Kidney glomerular epithelial cell (primary cell): ENCODE measurements at places on chromosomes 1 and 21.
A peak's percentile ranks its signal among the peaks of the same experiment; 100 is the strongest.

- peak; percentile 85 for DNase-seq
Measured at GRCh38 chr1:28208818-28209441, 23.9 kb downstream of the DNAJC8 start.

- no peak for DNase-seq
Measured at GRCh38 chr1:53678938-53679825, 59.8 kb downstream of the GLIS1 start.

DNA sequence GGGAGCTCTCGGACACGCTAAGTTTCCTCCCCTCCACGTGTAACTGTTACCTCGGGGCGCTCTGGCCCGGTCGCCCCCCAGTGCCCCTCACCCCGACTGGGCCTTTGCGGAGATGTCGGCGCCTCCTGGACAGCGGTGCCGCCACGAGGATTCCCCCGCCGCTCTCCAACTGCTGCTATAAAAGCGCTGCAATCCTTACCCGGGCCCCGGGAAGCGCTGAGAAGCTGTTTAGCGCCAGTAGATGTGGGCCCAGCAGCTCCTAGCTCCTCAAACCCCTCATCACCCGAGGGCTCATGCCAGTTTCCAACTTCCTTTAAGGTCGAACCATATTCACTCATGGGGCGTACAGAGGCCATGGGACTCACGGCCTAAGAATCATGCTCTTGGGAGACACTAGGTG is 361 bp upstream of the LMX1A start:
- DNase-seq = no peak

DNA sequence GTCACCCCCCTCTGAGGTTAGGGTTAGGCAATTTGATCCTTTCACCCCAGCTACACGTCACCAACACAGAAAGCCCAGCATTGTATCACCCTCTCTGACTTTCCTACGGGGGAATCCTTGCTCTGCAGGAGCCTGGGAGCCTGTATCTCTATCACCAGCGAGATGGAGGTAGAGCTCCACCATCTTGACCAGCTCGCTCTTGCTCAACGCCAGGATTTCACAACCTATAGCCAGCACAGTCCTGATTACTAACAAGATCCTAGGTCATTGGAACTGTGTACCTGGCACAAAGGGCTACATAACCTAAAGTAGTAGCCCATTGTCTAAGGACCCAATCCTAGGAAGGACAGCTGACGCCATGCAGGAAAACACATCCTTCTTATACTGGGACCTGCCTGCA is 66.1 kb downstream of the DMRTA2 start:
- DNase-seq = no peak

DNA sequence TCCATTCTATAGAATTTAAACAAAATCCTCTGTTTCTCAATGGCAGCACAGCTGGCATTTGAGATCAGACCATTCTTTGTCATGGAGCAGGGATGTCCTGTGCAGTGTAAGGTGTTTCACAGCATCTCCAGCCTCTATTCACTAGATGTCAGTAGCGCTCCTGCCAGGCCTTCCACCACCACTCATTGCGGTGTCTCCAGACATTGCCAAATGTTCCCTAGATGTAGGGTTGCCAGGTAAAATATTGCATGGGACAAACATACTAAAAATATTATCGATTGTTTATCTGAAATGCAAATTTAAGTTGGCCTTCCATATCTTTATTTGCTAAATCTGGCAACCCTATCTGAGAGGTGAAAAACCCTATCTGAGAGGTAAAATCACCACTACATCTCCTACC is 11.7 kb downstream of the ITLN2 start:
- peak; percentile 0 for DNase-seq

DNA sequence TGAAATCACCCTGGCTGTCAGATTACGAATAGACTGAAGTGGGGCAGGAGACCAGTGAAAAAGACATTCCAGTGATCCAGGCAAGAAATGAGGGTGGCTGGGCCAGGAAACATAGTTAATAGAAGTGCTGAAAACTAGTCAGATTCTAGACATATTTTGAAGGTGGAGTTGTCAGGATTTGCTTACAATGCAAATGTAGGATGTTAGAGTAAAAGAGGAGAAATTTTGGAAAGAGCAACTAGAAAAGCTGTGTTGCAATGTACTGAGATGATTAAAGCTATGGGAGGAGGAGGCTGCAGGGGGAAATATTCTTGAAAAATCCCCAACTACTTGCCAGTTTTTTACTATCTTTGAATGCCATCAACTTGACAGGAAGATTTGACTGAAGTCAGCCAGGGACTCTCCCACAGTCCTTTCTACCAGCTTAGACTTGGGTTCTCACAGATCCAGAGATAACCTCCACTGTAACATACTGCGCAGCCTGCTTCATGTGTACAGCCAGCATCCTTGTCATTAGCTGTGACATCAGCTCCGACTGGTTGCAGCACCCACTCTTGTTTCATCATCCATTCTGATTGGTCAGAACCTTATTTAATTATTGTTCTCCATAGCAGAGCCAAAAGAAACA is 109.7 kb downstream of the TSEN15 start:
- DNase-seq = no peak

GRCh38 chr1:13842497-13842896 is 142.5 kb downstream of the PRDM2 start:
- no peak for DNase-seq

DNA sequence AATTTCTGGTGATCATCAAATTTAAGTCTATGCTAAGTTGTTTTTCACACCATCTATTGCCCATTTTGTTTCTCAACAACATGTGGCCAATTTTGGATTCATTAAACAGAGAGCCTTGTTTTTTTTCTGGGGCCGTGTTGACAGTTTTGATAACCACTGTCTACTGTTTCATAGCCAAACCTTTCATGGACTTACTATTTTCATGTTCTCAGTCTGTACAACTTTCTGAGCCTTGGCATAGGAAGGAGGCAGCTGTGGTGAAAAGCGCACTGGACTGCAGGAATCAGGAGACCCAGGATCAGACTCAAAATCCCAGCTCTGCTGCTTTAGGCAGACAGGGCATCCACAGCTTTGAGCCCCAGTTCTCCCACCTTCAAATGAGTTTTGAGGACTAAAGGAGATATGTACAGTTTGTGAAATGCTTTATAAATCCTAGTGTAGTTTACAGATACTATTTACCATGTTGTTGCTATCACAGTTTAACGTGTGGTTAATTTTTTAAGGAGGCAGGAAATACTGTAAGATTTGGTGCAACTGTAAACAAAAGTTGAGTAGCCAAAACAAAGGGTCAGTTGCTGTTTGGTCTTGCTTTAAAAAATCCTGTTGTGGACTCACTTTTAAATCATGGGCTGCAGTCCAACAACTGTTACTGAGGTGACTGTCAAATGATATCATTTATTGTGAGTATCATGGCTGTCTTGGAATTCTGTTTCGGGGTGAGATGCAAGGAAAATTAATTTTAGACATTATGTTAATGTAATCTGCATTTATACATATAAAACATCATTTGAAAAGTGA is 2.9 kb downstream of the MACO1 start:
- DNase-seq = no peak
